ENCODE measurements at places on chromosomes 16 and 17.

- DNase-seq = no peak
Observed at GRCh38 chr16:60655514-60656153, 1380.6 kb downstream of the CDH8 start.

DNA sequence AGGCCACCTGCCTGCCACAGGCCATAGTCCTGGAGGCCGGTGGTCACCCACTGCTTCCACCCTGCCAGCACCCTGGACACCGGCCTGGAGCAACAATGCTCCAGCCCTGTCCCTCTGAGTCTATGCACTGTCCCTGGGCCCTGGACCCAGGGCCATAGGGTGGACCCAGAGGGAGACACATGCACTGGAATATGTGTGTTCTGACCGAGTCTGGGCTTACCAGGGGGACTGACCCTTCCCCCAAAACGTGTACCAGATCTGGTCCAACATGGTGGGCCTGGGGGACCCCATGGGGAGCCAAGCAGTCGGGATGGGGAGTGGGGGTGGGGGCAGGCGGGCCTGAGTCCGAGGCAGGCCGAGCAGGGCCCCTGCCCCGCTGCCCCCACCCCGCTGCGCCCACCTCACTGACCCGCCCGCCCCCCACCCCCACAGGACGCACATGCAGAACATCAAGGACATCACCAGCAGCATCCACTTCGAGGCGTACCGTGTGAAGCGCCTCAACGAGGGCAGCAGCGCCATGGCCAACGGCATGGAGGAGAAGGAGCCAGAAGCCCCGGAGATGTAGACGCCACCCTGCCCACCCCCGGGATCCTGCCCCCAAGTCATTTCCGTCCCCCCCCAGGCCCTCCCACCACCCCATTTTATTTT is 357.4 kb downstream of the SEC14L1 start:
- no peak for DNase-seq

DNA sequence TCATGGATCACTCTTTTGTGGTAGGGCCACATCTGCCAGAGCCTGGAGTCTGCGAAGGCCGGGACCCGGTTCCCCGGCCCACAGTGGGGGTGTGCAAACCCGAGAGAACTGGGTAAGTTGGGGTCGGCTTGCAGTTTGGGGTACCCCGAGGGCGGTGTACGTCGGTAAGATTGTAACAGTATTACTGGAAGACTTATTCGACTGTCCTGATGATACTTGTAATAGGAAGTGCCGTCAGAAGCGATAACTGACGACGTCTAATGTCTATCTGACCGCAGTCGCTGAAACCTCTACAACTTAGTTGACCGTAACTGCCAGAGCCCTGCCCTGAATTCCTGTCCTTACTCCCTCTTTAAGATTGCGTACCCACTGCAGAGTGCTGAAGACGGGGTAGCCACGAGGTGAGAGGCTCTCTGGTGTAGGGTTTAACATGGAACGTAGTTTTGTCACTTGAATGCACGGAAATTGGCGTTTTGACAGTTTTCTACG is 24.0 kb downstream of the TRPV2 start:
- DNase-seq = peak; percentile 35

GRCh38 chr17:78736526-78737079 is 45.5 kb downstream of the CYTH1 start:
- peak; percentile 18 for DNase-seq

DNA sequence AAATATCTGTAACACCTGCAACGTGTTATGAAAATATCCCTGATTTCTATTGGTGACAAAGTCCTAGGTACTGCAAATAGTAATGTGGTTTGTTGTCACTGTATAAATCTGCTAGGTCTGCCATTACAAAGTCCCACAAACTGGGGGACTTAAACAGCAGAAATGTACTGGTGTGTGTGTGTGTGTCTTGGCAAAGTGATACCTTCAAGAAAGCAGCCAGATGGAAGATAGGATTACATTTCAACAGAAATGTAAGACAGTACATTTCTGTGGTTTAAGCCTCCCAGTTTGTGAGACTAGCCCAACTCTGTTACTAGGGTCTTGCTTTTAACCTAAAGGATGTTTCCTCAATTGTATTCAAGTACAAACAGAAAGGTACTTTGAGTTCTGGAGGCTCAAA is 531.7 kb downstream of the NPIPA7 start:
- no peak for DNase-seq

- DNase-seq = peak; percentile 66
Observed at GRCh38 chr17:68057531-68057952, 22.0 kb downstream of the KPNA2 start.

- peak; percentile 6 for DNase-seq
Observed at GRCh38 chr17:5211458-5211857, 19.8 kb upstream of the ZNF594 start.

- peak; percentile 37 for DNase-seq
Observed at GRCh38 chr17:28174352-28175046, 132.0 kb downstream of the NLK start.

GRCh38 chr17:60493847-60494321 is 32.2 kb downstream of the APPBP2 start:
- no peak for DNase-seq

DNA sequence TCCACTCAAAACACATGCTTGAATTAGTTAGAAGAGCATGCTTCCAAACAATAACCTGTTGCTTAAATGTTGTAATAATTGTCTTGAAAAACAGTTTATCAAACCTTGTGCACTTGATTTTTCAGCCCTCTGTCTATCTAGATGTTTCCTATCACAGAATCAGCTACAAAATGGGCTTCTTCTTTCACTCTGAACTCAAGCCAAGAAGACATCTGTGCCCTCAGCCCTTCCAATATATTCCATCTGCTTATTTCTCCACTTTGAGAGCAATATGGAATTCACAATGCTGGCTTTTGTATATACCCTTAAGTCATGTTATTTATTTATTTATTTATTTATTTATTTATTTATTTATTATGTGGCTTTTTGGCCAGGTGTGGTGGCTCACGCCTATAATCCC is 234.2 kb downstream of the TOX3 start:
- no peak for DNase-seq

GRCh38 chr17:60139438-60140285 is 10.1 kb upstream of the CA4 start:
- DNase-seq = peak; percentile 68

DNA sequence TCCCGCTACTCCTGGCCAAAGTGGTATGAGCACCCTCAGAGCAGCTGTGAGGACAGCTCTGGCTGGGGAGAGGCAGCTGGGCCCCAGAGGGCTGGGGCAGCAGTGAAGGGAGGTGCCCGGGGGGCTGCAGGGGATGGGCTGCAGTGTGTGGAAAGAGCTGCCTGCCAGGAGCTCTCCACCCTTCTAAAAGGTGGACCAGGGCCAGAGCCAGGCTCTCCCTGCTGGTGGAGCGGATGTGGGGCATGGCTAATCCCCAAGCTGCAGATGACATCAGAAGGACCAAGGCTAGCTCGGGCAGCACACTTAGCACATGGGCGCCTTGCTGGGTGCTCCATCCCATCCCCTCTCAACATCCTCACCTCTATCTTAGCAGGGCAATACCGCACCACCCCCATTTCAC is 103.1 kb downstream of the SDK2 start:
- DNase-seq = no peak

DNA sequence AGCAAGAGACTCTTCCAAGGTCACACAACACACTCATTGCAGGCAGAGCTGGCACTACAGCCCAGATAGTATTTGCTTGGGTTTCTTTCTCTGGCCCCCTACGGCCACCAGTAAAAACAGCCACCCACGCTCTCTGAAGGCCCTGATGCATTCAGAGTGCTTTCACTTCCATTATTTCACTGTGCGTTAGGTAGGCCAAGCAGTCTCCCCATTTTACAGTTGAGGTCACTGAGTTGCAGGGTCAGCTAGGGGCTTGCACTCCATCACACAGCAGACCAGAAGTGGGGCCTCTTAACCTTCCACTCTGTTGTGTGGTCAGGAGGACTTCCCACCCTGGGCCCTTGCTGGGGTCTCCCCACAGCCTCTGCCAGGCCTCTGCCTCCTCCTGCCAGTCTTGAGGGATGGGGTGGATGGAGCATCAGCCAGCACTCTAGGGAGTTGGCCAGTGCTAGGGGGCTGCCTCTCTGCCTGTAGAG is 2.5 kb downstream of the TBX21 start:
- no peak for DNase-seq

DNA sequence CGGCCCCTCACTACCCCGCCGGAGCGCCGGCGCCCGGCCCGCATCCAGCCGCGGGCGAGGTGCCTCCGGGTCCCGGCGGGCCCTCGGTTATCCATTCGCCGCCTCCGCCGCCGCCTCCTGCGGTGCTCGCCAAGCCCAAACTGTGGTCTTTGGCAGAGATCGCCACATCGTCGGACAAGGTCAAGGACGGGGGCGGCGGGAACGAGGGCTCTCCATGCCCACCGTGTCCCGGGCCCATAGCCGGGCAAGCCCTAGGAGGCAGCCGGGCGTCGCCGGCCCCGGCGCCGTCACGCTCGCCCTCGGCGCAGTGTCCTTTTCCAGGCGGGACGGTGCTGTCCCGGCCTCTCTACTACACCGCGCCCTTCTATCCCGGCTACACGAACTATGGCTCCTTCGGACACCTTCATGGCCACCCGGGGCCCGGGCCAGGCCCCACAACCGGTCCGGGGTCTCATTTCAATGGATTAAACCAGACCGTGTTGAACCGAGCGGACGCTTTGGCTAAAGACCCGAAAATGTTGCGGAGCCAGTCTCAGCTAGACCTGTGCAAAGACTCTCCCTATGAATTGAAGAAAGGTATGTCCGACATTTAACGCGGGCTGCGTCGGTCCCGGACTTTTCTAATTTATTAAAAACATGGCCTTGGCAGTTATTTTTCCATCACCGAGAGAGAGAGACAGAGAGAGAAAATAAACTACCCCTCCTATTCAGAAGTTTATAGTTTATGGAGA is 2.8 kb downstream of the IRX5 start:
- no peak for DNase-seq

DNA sequence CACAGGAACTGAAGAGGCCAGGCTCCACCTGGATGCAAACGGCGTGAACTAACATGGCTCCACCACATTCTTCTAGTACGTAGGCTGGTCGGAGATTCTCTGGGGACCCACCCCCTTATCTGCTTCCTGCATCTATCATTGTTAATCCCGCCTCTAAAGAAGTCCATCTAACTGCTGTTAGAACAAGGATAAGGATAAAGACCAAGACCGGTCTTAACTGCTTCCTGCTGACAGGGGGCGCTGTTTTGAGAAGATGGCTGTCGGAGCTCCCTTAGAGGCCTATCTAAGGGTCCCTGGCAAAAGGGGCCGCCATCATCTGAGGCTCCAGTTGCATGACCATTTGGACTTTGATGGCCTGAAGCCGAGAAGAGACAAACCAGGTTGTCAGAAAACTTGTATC is 25.8 kb upstream of the TNFSF12 start:
- DNase-seq = peak; percentile 22

DNA sequence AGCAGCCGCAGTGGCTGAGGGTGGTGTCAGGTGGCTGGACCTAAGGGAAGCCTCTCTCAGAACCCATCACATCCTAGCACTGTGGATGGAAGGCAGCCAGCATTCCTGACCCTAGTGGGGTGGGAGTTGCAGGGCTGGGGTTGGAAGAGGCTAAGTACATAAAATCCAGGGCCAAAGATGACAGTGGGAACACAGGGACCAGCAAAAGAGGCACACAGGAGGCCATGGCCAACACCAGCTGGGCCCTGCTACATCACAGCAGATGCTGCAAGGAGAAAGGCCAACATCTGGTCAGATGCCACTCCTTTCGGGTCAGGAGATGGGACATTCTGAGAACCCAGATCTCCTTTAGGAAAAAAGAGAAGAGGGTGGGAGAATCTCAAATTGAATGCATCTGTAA is 415.4 kb downstream of the SLC39A11 start:
- DNase-seq = no peak

- DNase-seq = no peak
Observed at GRCh38 chr17:17820463-17821158, 16.2 kb downstream of the SREBF1 start.

DNA sequence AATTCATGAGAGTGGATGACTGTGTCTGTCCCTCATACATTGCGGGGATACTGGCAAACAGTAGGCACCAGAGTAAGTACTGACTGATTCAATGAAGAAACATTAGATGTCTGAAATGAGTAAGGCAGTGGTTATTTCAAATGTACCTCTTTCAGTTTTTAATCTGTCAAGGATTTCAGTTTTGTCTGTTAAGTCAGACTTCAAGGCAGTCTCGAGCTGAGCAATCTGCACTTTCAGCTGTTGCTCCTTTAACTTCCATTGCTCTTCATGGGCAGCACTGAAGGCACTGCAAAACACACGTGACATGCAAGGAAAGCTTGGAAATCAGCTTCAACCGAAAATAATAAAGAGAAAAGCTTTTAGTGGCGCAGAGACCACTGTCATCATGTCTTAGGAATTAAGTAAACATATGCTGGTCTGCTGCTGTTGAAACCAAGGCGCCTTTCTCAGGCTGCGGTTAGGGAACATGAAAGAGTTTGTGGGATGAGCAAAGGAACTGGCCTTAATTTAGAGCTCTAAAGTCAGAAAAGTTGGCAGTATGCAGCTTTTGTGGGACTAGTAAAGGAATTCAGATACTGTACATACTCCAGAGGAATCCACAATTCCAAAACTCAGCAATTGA is 38.8 kb downstream of the RPGRIP1L start:
- no peak for DNase-seq

- no peak for DNase-seq
Observed at GRCh38 chr17:55437159-55437605, 15.5 kb upstream of the MMD start.

DNA sequence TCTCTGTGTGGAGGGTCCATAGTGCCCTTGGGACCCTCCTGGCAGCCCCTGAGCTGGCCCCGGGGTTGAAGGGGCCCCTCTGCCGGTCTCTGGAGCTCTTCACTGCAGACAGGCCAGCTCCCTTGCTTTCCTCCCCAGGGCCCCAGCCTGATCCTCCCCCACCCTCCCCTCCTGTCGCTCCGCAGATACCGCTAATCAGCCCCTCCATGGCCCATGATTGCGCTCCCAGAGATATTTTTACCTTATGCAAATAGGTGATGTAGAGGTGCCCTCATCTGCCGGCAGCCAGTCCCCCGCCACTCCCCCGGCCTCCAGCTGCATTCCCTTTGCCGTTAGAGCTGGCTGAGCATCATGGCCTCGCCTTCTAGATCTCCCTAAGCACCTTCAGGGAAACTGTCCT is 9.2 kb downstream of the MMP15 start:
- DNase-seq = no peak

DNA sequence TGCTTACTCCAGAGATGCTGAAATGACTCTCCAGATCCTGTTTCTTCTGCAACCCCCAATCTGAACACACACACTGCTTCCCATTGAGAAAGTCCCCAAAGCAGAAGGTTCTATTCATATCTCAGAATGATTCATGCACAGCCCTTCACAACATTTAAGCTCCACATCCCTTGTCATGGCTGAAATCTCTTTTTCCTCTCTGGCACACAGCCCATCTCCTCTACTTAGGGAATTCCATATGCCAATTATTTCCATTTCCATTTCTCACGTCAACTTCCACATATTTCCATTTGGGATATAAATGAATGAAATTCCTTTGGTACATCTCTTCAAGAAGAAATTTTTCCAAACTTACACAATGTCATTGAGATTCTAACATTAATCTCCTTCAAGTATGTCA is 119.6 kb downstream of the CDH11 start:
- peak; percentile 55 for DNase-seq

GRCh38 chr16:12010388-12011251 is 34.1 kb downstream of the SNX29 start:
- DNase-seq = no peak

- no peak for DNase-seq
Observed at GRCh38 chr16:2160915-2161551, 5.5 kb downstream of the TRAF7 start.

GRCh38 chr16:55592306-55592705 is 25.8 kb downstream of the CAPNS2 start:
- DNase-seq = no peak

Measured in lung microvascular endothelial cell (primary cell).